ENCODE measurements at places on chromosomes 5 and 9.

DNA sequence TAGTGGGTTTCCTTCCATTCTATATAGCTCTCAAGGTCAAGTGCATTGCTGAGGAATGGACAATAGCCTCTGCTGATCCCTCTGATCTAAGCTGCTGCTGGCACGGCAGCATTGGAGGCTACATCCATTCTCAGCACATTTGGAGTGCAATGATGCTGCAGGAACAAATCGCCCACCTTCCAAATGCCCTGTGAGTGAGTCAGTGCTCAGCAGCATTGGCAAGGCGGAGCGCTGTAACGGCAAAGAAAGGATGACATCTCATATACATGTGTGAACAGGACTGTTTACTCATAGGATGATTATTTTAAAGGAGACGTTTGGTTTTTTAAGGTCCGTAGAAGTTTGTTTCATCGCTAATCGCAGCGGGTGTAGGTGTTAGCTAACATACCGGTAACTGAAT lies 408.7 kb downstream of the ARHGEF28 start:
- DNase-seq: no peak

DNA sequence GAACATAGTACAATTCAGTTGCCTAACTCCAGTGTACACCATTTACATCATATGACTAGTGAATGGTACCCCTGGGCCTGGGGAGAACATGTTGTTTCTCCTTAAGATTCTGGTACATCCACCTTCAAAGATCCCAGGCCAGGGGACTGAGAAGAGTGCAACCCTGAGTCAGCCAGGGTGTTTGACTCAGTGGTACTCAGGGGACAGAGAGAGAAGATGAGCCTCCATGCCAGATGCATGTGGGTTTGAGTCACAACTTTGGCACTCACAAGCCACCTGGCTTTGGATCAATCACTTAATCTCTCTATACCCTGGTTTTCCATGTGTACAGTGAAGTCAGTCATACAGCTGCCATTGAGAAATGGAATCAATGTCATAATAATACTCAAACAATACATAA lies 53.7 kb downstream of the MAP1B start:
- DNase-seq: no peak

GRCh38 chr9:4297151-4297785 lies 2.6 kb downstream of the GLIS3 start:
- DNase-seq: peak; percentile 86

DNA sequence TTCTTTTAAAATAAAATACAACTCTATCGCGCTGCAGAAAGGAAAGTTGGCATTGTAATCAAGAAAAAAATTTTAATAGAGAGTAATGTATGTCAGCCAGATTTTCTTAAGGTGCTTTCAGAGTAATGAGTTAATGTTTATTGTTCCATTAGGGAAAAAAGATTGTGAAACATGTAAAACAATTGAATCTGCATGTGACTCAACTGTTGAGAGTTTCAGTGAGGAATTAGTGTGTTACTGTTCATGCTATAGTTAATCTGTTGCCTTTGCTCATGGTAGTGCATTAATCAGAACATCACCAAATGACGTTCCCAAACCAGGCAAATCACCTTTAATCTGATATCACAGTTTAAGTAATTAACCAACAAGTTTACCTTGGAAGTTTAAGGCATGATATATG lies 600.5 kb downstream of the NR2F1-AS1 start:
- DNase-seq: no peak

DNA sequence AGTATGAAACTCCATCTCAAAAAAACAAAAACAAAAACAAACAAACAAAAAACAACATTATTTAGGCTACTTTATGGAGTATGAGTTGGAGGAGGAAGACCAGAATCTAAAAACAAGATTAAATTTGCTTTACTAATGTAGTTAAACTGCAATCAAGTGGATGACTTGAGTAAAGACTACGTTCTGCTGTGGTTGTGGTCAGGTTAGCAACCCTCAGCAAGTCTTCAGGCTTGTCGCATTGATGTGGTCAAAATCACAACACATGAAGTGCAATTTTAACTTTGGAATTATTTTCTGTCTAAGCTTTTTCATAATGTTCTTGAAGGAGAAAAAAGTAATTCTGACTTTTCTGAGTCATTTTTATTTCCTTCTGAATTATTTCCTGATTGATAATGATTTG lies 43.1 kb downstream of the PDE6A start:
- DNase-seq: no peak

DNA sequence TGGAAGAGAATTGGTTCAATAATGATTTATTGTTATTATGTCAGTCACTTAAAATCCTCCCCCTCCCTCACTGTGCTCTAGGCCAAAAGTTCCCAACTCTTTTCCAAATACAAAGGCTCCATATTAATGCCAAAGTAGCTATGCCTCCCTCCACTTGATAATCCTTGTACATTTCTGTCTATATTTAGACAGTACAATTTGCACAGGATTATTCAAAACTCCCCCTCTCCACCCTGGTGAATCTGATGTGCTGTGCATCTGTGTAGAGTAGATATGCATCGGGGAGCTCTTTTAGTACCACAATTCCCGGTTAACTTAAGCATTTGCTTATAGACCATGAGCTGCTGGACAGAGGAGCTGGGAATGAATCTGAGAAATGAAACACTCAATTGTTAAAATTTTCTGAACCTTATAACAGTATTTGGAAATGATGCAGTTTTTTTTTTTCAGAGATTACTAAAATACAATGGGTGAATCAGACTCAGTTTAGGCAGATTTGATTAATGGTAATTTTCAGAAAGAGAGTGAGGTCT lies 27.6 kb downstream of the GLRA1 start:
- no peak for DNase-seq

- DNase-seq: no peak
Observed at GRCh38 chr5:155418960-155419579, 405.5 kb downstream of the KIF4B start.

- DNase-seq: no peak
Observed at GRCh38 chr9:115114546-115114945, 3.4 kb downstream of the TNC start.

DNA sequence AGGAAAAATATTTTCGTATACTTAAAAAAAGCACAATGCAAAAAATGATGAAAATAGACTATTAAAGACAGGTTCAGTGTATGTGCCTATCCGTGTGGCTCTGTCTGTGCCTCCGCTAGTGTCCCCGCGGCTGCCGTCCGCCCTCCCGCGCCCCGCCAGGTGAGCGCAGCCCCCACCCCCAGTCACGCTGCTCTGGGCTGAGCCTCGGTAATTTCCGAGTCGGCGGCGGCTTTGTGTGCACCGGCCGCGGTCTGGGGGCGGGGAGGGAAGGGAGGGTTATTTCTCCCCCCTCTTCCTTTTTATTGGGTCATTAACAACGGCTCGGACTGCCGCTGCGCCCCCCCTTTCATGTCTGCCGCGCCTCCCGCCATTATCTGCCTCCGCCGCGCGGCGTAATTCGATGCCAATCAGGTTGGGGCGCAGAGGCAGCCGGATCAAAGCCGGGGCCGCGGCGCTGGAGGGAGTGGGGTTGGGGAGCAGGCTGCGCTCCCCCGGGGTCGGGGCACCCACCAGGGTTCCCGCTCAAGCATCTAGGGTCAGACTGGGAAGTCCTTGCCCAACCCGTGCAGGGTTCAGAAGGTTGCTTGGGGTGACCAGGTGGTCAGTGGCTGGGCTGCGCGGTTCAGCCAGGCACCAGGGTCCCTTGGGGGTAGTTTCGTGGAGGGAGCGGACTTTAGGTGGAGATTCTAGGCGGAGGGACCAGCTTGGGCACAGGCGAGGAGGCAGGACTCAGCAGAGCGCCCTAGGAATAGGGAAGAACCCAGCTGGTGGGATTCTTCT lies 39.5 kb upstream of the PSD2 start:
- no peak for DNase-seq

- no peak for DNase-seq
Observed at GRCh38 chr5:6190838-6191237, 187.5 kb downstream of the MED10 start.

DNA sequence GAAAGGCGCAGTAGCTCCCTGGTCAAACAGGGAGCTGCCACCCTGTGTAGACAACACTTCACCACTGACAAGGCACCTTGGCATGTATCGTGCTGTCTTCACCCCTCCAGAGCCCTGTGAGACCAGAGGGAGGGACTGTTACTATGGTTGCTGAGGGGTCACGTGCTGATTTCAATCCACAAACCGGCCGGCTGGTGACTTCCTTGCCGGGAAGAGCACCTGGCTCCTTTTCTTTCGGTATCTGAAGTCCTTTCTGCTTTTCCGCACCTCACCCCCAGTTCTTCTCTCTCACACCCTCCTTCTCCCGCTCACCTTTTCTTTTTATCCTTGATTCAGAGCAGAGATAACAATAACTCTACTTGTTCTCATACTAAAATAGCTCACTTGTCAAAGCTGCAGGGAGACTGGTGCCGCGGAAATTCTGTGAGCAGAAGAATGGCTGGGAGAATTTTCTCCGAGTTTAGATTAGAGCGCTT lies 327.2 kb downstream of the ZSWIM6 start:
- no peak for DNase-seq

DNA sequence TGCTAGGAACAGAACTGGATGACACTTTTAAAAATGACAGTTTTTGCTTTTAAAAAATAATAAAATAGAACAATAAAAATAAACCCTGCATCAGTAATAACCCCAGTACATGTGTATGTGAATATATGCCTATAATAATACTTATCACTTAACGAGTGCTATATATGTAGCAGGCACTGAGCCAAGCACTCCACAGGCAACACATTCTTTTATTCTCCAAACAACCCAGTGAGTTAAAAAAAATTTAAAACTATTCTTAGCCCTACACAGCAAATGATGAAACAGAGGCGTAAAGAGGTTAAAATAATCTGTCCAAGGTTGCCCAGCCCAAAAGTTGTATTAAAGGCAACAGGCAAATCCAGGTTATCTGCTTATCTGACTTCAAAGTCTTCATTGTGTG lies 124.5 kb upstream of the SMIM23 start:
- no peak for DNase-seq
